Activated CD4-positive, alpha-beta T cell treated with anti-CD3 and anti-CD28 coated beads for 4 hours (primary cell): ENCODE measurements at places on chromosomes 3 and 15.

- DNase-seq, result no peak
Observed at GRCh38 chr3:169562988-169563774, 100.3 kb downstream of the MECOM start.

DNA sequence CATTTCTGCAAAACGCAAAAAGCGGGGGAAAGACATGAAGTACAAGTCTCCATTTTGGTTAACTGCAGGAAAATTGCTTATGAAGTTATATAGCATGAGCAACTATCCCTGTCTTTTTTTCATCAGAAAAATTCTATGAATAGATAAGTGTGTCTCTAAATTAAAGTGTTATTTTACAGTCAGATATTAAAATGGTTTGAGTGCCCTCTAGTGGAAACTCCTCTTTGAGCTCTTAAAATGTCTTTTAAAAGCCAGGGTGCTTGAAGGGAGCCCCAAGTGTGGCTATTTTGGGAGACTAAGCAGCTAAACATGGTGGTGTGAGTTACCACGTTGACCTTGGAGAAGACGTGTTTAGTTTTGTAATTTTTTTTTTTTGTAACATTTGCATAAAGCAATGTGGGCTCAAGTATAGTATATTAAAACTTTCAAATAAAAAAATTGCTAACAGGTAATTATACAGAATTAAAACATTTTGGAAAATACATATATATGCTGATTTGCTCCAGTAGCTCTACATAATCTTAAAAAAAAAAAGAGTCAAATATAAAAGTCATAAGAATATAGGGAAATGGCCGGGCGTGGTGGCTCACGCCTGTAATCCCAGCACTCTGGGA is 77.2 kb downstream of the PPP2R3A start:
- no peak for DNase-seq

- no peak for DNase-seq
Observed at GRCh38 chr3:45960289-45960688, 17.0 kb downstream of the CXCR6 start.

DNA sequence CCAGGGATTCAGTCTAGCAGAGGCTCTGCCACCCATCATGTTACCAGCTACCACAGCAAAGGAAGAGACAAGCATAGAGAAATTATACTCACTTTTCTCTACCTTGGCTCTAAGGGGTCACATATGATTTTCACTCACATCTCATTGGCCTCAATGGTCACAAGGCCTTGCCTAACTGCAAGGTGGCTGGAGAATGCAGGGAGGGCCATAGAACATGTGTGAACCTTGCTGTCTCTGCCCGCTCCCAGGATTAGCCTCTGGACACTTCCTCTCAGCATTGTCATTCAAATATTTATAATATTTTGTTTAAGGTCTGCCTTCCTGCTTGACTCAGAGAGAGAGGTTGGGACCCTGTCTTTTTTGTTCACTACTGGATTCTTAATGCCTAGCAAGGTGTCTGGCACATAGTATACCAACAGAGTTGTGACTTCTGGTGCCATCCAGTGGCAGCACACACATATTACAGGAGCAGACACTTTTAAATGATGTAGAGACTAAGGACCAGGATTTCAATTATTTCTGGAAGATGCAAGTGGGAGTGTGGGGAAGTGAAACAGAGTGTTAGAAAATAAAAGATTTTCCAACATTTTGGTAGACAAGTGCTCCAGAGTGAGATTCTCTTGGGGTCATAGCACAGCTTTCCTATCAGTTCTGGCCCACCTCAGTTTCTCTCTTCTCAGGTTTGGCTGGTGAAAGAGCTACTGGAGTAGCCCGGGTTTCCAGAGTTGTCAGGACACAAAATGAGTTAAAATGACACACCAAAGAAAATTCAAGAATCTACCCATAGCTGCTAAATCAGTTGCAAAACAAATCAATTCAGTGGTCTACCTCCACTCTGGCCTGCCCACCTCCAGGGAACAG is 119.0 kb upstream of the RASGRP1 start:
- DNase-seq, result peak; percentile 77

DNA sequence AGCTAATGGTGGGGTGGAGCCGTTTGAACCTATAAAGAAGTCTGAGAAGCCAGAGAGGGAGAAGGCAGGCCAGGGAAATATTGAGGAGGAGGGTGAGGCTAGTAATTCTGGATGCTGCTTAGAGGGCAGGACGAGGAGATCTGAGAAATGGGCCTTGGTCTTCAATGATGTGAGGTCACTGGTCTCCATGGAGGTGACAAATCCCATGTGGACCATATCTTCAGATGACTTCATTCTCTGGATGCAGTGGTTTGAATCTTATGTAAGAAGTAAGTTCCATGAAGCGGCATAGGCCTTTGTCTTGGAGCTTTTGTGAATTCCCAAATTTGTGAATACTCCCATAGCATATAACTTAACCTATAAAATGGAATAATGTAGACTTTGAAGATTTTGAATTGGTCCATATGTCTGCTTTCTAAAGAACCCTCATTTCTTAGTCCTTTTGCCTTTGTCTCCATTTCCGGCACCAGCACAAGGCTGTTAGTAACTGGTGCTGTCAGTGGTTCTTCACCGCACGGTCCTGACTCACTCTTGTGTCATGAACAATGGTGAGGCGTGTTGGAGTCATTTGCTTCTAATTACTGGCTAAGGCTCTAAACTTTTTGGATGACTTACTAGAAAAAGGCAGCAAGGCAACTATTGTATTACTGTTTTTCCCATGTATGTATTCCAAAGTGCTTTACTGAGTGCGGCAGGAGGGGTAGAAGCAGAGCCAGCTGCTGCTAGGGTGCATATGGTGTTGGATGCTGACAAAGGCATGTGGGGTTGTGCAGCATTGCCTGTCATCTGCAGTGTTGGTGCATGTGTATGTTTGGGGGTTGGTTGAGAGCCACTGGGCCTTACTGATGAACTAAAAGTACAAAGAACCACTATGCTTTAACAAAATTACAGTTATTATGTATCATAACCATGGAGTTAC is 279.3 kb upstream of the C2CD4B start:
- no peak for DNase-seq

DNA sequence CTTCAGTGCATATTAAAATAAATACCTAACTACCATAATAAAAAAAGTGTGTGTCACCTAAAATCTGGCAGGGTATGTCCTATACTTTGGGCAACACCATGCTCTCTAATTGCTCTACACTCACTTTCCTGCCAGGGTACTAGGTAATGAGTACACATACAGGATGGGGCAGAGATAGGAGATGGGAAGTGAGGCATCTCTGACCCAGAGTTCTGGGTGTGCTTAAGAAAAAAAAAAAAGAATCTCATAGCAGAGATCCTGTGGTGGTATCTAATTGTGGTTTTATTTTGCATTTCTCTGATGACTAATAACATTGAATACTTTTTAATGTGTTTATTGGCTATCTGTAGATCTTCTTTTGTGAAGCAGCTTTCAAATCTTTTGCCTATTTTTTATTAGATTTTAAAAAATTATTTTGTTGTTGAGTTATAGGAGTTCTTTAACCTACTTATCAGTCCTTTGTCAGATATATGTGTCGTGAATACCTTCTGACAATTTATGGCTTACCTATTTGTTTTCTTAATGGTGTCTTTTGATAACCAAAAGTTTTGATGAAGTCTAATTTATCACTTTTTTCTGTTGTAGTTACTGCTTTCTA is 48.0 kb downstream of the EEFSEC start:
- no peak for DNase-seq

DNA sequence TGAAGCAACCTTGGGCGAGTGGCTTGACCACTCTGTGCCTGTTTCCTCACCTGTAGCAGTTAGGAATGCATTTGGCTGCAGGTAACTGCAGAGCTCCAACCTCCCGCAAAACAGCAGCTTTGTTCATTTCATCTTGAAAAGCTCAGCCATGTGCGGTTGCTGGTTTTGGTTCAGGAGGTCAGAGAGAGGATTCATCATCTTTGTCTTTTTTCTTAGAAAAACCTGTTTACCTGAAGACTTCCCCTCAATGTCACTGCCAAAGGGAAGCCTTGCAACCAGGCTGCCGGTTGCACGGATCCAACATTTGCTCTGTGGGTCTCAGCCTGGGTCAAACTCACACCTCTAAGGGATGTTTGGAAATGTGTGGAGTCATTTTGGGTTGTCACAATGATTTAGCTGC is 16.4 kb upstream of the FURIN start:
- no peak for DNase-seq

DNA sequence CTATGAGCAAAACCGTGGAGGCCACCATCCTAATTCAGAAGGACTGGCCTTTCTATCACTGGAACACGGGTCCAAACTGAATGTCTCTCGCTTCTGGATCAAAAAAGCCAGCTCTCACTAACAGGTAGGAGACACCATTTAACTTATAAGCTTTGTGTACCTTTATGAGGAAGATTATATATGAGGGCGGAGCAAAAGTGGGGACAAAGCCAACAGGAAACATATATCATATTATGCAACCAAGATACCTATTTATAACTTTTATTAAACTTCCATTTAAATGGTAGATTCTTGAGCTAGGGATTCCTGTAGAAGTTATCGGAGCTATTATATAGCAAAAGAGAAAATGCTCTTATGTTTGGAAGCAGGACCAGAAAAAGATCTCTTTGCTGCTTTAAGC is 78.4 kb downstream of the IGF2BP2 start:
- DNase-seq, result no peak

GRCh38 chr3:145882436-145882835 is 278.5 kb downstream of the PLOD2 start:
- DNase-seq, result no peak
